ENCODE measurements at places on chromosomes 3 and 15. TPM values are rescaled to one million over a fixed set of nuclear protein-coding genes. Genes with fewer than 3 reads are reported as not detected.

ANKRD63 gene
- total RNA-seq = 0.26 TPM

TEX55 gene
- total RNA-seq = not detected

GOLGA6B gene
- not detected for total RNA-seq

AADAC gene
- not detected for total RNA-seq

CDHR4 gene
- total RNA-seq = not detected

CCR8 gene
- not detected for total RNA-seq

CD96 gene
- 0.32 TPM for total RNA-seq

RYR3 gene
- total RNA-seq = 1.00 TPM

DNA sequence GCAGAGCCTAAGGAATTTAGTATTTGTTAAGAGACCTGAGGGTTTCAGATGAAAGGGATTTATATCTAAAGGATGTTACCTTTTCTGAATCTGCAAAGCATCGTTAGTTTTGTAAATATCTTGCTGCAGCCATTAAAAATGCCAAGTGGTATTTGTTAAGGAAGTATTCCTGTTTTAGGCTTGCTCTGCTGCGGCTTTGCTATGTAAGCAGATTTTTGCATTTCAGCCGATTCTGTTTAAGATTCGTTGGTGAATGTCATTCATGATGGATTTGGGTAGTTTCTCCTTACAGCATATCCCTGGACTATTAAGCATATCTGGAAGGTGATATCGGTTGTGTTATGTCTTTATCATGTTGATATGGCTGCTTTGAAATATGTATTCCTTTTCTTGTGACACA is 1.0 kb downstream of the USP8 start:
- no peak for DNase-seq

- DNase-seq = no peak
Observed at GRCh38 chr3:14418296-14419250, 16.2 kb downstream of the SLC6A6 start.

- DNase-seq = peak; percentile 85
Observed at GRCh38 chr3:111967651-111968274, 11.1 kb upstream of the ABHD10 start.

GRCh38 chr15:54277834-54278233 is 299.6 kb downstream of the UNC13C start:
- DNase-seq = no peak

GRCh38 chr3:129246636-129247035 is 2.8 kb upstream of the COPG1 start:
- no peak for DNase-seq

DNA sequence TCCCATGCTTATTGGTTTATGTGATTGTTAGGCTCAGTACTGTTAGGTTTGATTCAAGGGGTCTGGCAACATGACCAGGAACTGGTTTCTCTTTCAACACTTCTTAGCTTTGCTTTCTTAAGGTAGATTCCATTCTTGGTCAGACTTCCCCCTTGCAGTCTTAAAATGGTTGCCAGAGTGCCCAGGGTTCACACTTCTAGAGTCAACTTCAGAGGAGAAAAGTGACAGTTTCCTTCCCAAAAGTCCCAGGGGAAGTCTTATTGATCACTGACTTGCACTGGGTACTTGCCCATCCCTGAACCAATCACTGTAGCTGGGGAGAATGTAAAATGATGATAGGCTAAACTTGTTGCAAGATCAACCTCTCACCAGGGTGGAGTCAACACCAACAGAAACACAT is 14.1 kb downstream of the MGLL start:
- no peak for DNase-seq

DNA sequence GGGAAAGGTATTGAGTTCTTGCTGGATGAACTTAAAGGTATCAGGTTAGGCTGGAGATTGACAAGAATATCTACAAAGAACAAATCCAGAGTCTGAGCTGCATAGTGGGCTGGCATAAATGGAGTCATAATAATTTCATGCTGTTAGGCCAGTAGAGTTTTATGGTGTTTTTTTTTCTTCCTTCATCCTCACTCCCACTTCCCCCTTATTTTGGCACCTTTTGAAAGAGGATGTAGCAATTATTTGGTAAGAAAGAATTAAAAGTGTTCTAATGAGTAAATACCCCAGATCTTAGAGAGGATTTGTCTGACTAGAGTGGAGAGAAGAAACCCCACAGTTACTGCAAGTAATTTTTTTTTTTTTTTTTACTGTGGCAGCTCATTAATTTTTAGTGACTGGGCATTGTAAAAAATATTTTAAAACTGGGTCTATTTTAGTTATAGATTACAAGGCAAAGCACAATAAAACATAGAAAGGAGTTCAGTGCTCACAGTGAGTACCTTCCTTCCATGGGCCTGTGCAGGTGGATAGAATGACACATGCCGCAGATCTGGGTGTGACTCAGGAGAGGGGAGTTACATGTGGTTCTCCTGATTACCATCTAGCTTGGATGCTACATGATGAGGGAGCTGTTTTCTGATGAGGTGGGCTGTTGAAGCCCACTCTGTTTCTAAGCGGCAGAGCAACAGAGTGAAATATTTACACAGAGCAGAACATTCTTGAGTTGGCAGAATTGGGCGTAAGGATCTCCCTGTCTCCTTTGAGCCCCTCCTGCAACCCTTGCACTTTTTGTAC is 5.3 kb downstream of the EDEM1 start:
- DNase-seq = no peak

DNA sequence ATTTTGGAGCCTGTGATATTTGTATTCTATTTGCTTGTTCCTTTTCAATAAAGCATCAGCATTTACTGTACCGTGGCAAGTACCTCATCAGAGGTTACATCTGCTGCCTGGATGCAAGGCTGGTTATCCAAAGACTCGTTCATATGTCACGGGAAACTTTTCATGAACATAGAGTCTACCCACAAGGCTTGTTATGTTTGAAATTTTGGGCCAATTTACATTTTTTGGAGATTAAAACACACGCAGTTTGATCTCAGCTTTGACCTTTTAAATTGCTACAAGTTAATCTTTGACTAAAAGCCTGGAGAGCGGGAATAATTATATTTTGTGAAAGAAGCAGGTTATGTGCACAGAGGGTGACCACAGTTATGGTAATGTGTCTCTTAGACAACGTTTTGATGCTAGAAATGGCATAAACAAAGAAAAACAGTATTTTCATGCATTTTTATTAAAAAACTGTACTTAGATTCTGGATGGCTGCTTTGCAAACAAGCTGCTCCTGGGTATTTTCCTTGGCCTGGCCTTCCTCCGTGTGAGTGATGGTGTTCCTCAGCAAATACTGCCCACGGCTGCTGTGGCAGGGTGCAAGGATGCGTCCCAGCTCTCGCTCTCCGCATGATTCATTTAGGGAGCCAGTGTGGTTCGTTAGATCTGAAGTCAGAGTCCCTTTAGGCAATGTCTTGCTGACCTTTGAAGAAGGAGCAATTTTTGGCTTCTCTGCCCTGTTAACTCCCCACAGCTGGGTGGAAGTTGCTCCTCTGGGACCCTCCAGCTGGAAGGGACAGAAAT is 27.1 kb downstream of the CHST2 start:
- DNase-seq = no peak

GRCh38 chr15:66911131-66911700 is 154.2 kb upstream of the SMAD3 start:
- no peak for DNase-seq
